Motor neuron (in vitro differentiated cells): ENCODE measurements at places on chromosomes 16 and 17.

DNA sequence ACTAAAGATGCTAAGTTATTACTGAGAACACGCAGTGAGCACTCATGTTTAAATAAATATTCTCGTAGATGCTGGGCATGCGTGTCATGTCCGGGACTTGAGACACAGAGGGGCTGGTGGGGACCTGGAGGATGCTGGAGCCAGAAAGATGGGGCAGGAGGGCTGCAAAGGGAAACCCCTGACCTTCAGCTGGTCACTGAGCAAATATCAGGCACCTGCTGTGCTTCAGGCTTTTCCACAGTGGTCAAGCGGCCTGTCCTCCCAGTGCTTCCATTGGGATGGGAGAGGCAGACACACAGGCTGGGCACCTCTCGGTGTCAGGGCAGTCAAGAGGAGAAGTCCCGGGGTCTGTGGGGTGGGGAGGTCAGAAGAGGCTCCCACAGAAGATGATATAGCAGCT, 211.4 kb downstream of the GSG1L start:
- no peak for ATAC-seq

GRCh38 chr16:79469999-79470398, 130.5 kb downstream of the MAF start:
- no peak for ATAC-seq

DNA sequence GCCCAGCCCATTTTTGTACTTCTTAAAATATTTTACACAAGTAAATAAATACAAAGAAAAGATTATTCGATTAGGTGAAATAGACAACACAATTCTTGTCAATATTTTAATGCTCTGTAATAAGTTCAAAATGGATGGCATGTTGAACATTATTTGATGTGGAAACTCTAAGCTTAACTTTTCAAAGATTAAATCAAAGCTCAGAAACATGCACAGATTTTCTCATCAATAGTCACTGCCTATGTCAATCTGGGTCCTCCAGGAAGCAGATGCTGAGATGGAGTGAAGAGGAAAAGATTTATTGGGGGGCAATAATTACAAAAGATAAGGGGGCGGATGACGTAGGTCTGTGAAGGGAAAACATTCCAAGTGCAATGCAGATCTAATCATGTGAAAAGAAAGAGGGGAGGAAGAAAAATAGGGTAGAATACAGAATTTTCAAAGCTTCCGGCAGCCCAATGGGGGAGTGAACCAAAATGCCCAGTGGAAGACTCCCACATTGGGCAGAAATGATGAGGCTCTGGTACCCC, 50.5 kb downstream of the COPRS start:
- ATAC-seq, result no peak

DNA sequence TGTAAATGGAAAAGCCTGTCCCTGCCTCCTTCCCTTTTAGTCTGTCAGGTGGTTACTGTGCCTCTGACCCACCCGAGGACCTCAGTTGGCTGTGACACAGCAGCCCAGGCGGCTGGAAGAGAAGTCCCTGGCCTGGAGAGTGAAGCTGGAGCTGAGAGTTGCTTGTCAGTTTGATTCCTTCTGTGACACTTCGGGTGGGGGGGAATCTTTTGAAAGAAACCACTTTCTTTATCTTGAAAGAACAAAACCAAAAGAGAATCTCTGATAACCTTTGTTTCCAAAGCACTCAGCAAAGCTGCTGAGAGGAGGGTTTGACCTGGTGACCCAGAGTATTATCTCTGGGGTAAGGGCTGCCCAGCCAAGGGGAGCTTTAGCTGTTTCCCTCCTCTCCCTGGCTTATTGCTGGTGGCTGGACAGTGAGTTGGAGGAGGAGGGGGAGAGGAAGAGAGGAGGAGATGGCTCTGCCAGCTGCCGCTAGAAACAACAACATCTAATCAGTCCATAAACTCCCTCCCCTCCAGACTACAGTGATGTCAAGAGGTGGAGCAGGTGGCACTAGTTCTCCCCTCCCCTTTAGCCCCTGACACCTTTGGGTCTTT, 34.0 kb downstream of the YPEL2 start:
- ATAC-seq, result peak; percentile 30

GRCh38 chr16:86030116-86030515, 131.2 kb downstream of the IRF8 start:
- ATAC-seq, result no peak

DNA sequence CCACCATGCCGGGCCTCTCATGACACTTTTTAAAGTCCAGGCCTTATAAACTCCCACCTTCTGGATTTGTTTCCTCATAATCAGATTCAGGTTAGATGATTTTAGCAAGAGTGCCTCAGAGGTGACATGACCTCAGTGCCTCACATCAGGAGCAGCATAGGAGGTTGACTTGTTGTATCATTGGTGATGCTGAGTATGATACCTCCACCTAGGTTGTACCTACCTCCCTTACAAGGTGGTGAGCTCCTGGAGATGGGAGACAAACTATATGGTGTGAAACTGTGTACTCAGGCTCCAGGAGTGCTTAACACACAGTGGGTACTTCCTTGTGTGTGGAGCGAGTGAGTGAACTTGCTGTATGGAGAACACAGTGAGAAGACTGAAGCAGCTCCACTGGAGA, 18.6 kb downstream of the NDUFAB1 start:
- ATAC-seq, result no peak

DNA sequence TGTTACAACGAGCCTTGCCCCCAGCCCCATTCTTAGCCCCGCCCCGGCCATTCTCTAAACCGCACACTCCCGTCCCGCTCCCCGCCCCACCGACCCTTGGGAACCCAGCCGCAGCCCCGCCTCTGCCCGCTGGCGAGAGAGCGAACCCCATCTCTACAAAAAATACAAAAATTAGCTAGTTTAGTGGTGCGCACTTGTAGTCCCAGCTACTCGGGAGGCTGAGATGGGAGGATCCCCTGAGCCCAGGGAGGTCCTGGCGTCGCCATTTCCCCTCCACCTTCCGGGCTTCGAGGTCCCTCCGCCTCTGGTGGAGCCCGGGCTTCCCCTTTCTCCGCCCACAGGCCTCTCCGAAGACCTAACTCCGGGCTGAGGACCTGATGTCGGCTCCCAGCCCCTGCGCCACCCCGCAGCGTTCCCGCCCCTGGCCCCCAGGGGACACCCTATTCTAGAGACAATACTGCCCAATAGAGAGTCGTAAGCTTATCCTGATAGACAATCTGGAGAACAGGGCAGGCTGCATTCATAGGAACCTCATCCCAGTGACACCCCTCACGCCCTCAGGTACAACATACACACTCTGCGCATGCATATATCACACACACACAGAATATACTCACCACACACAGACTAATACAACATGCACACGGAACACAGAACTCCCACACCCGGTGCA, 480 bp upstream of the PROCA1 start:
- no peak for ATAC-seq

DNA sequence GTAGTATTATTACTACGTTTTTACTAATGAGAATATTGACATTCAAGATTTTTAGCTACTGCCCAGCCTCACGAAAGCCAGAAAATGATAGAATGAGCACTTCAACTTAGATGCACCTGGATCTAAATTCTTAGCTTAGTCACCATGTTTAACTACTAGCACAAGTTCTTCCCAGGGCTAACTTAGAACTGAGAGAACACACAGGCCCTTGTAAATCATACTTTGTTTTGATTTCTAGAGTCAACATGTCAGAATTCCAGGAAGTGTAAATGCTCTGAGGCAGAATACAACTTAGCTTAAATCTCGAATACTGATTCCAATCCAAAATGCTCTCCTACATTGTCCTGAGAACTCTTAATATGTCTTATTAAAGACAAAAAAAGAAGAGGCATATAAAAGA, 6.8 kb upstream of the ACSM1 start:
- no peak for ATAC-seq

GRCh38 chr16:24539295-24539849, at the start of gene RBBP6:
Gene RBBP6 (plus strand): TSS chr16:24539566. CDS start chr16:24540627, 1,061 bp downstream.
- ATAC-seq, result peak; percentile 93

- peak; percentile 50 for ATAC-seq
Measured at GRCh38 chr17:28384281-28385036, 13.0 kb downstream of the SARM1 start.

GRCh38 chr17:4658478-4659305, 17.2 kb upstream of the ALOX15 start:
- peak; percentile 62 for ATAC-seq

DNA sequence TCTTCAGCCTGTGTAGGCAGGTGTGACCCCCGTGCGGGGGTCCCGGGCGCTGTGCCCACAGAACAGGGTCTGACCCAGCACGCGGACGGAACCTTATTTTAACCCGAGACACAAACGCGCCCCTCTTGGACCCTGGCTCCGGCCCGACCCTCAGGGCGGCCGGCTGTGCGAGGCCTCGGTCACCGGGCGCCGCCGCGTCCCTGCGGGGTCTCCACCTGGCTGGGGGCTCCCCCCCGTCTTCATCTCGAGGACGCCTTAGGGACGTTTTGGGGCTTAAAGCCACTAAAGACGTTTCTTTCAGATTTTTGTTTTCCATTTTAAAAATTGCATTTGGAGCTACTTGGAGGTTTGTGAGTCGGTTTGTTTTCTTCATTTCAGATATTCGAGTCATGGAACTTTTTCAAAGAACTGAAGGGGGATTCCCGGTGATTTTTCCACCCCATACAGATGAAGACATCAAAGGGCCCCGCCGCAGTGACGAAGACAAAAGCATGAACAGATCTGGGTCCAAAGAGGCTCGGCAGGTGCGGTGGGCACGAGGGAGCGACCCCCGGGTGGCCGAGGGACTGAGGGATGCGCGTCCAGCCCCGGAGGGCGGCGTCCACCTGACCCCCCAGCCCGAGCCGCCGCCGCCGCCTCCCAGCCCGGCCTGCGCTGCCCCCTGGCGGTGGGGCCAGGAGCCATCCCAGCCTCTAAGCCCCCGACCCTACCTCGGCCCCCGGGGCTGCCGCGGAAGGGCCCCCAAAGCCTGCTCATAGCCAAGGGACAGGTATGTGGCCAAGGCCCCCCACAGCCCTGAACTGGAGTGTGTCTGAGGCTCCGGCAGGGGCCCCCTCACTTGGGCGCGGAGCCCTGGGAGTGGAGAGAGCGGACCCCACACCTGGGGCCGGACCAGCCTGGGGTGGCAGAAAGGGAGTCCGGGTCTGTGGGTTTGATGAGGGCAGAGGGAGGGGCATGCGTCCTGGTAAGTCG, 3.8 kb upstream of the CD7 start:
- no peak for ATAC-seq

GRCh38 chr17:42944211-42944610, 20.0 kb downstream of the AARSD1 start:
- no peak for ATAC-seq
